Amygdala (tissue), 56 donors: ENCODE measurements at places on chromosomes 3 and 15.

DNA sequence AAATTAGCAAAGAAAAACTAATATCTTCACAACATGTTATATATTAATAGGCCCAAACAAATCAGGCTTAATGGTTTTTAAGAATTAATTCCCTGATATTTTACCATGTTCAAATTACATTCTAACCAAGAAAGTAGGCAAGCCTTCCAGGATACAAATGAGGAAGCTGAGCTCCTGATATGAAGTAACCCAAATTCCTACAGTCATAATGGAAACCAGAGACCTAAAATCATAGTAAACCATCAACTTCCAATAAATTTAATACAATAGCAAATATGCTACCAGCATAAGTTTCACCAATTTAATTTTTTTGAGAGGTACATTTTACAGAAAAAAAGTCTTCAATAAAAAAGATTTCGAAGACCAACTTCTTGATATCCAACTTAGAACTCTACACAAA, 3.8 kb downstream of the DCBLD2 start:
- DNase-seq, result no peak

GRCh38 chr15:101148166-101148880, 103.5 kb downstream of the CHSY1 start:
- DNase-seq, result no peak

GRCh38 chr15:29170521-29170920, 99.1 kb downstream of the NSMCE3 start:
- no peak for DNase-seq

GRCh38 chr3:148759430-148759829, 61.7 kb downstream of the AGTR1 start:
- no peak for DNase-seq

- no peak for DNase-seq
Measured at GRCh38 chr3:15153103-15153502, 52.9 kb upstream of the CAPN7 start.

DNA sequence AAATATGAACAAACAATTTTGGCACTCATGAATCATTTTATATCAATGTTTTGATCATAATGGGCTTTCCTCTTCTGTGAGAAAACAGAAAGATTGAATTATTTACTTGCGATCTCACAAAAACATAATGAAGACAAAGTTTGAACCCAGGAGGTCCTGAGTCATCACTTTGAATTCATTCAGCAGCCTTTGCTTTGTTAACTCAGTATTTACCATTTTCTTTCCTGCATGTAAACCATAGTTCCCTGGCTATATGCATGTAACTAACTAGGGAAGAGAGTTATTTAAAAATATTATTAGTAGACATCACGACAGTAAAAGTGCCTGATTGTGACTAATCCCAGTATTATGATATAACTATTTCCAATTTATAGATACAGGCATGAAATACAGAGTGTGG, 1026.2 kb downstream of the PLOD2 start:
- DNase-seq, result no peak

GRCh38 chr3:107461721-107462120, 61.0 kb upstream of the BBX start:
- DNase-seq, result no peak

DNA sequence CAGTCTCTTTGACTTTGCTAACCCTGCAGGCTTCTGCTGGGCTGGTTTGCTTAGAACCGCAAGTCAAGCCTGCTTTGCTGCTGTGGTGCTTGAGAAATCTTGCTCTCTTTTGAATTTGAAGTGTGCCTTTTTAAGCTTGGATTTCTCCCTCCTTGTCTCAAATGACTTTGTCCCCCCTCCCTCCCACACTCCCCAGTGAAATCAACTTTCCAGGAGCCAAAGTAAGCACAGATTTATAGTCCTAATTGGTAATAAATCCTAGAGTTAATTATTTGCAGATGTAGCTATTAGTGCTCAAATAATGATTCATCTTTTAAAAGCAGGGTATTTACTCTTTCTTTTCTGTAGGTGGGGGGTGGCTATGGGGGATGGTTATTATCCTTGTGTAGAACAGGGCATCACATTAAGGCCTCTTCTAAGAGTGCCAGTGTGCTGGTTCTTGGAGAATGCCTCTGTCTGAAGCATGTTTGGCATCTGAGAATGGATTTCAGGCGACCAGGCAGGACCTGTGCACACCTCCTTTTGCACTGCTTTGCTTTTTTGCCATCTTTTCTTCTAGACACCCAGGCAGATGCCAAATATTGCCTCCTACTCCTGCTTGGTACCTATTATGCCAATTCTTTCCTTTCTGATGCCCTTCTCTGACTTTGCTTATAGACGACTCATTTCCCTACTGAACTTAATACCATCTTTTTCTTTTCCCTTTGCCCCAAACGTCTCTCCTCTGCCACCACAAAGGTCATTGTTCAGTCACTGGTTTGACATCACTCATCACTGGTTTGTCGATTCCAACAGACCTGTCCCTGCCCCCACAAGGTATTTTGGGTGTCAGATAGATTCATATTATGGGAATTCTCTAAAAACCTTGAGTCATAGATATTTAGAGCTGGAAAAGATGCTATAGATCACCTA, 50.7 kb downstream of the CLDN11 start:
- no peak for DNase-seq

GRCh38 chr15:98786717-98787116, 138.4 kb downstream of the IGF1R start:
- no peak for DNase-seq

- no peak for DNase-seq
Measured at GRCh38 chr15:58043192-58043903, 22.2 kb downstream of the ALDH1A2 start.

- no peak for DNase-seq
Measured at GRCh38 chr3:160458151-160458550, 8.6 kb upstream of the TRIM59 start.

DNA sequence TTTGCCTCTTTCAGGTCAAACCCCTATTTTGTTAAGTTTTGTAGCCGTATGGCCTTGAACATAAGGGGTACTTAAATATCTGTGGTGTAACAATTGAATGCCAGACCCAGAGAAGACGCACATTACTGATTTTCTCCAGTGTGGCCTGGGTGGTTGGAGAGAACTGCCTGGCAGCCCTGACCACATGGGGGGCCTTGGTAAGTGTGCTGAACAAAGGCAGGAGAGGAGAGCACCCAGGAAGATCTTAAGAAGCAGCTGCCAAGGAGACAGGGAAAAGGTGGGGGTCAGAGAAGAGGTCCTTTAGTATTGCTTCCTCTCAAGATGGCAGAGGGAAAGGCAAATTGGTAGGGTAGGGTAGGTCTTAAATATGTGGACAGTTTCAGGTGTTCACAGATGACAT, 35.7 kb downstream of the TRANK1 start:
- no peak for DNase-seq

DNA sequence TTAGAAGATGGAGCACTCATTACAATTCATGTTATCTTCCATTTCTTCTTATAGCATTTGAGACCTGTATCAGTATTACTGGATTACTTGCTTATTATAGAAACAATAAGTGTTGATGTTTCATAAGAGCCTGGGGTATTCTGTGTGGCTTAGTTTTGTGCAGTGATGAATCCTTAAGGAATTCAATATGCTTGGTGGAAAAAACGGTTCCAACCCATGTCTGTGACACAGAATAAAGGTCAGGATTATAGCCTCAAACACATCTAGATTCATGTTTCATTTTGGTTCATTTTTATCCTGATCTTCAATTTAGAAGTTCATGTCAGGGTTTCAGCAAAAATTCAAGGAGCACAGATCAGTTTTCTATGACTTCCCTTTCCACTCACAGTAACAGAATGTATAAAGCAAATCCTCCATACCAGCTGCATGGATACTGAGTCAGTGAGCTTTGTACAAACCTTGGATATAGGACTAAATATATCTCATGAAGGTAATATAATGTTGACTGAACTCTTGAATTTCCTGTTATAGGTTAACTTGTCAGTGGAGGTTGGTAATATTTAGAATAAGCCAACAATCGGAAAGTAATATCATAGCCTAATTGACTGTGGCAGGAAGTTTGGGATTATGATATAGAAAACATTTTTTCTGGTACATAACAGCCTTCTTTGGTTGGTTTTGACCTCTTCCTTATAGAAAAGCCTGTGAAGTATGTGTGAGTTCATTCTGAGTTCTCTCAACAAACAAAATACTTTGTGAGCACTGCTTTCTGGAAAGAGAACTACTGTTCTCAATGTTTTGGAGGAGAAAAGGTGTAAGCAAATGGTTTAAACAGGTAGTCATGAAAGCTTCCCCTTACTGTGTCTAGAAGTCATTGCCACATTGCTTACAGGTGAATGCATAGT, 218.2 kb upstream of the TPM1 start:
- DNase-seq, result no peak

DNA sequence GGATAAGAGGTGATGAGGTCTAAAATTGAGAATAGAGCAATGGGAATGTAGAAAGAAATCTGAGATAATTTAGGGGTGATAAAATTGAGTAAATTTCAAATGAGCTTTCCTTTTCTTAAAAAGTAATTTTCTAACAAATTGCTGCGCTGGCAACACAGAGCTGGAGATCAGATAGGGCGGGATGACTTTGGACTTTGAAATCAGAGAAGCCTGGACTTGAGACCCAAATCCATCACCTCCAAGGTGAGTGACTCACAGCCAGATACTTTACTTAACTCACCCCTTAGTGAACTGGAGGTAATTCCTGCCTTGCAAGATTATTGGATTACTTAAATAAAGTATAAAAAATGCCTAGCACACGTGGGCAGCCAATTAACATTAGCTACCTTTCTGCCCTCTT, 80.8 kb downstream of the P2RY1 start:
- no peak for DNase-seq

- DNase-seq, result no peak
Measured at GRCh38 chr3:107028086-107028485, 349.2 kb upstream of the CCDC54 start.
